ENCODE measurements at places on chromosomes 6 and 20. TPM values are rescaled to one million over a fixed set of nuclear protein-coding genes. Genes with fewer than 3 reads are reported as not detected.

The EFCAB8 gene
- total RNA-seq: 0.73 TPM

The BCL2L1 gene
- 141 TPM for total RNA-seq

The B3GAT2 gene
- total RNA-seq: not detected

The HLA-DQA2 gene
- 13.2 TPM for total RNA-seq

The PHACTR3 gene
- not detected for total RNA-seq

The DLL1 gene
- not detected for total RNA-seq

The OVOL2 gene
- not detected for total RNA-seq

The RAD21L1 gene
- not detected for total RNA-seq

The FILIP1 gene
- not detected for total RNA-seq

The LY6G6C gene
- total RNA-seq: not detected

The OR2H1 gene
- not detected for total RNA-seq

The SIGLEC1 gene
- total RNA-seq: not detected

The TNNC2 gene
- total RNA-seq: not detected

The DDX43 gene
- total RNA-seq: 1.5 TPM

The OPN5 gene
- not detected for total RNA-seq

The FLRT3 gene
- not detected for total RNA-seq
